ENCODE measurements at places on chromosomes 4 and X.

- DNase-seq: no peak
These were observed 263.7 kb downstream of the IL1RAPL1 start for GRCh38 chrX:28850955-28851354.

GRCh38 chrX:17638731-17639130 is 98.6 kb upstream of the SCML1 start:
- no peak for DNase-seq

DNA sequence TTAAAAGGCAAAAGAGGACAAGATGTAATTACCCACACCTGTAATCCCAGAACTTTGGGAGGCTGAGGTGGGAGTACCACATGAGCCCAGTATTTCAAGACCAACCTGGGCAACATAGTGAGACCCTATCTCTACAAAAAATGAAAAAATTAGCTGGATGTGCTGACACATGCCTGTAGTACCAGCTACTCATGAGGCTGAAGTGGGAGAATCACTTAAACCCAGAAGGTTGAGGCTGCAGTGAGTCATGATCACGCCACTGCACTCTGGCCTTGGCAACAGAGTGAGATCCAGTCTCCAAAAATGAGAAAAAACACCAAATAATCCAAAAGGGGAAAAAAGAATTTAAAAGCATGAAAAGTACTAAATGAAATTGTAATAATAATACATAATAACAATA is 30.8 kb downstream of the NR0B1 start:
- no peak for DNase-seq

DNA sequence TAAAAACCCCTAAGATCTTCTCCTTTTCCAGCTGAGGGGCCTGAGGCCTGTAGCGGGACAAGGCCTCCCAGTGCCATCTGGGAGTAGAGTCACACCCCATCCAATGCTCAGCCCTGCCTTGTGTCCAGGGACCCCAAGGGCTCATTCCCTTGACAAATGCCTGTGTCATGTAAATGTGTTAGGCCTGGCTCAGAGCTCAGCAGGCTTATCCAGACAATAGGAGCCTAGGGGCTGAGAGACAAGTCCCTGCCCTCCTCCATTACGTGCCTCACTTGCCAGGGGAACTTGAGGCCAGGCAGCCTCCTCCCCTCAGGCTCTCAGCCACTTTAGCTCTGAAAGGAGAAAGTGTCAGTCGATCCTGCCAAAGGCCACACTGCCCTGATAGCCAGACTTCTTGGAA is 166.8 kb upstream of the MAMLD1 start:
- no peak for DNase-seq

DNA sequence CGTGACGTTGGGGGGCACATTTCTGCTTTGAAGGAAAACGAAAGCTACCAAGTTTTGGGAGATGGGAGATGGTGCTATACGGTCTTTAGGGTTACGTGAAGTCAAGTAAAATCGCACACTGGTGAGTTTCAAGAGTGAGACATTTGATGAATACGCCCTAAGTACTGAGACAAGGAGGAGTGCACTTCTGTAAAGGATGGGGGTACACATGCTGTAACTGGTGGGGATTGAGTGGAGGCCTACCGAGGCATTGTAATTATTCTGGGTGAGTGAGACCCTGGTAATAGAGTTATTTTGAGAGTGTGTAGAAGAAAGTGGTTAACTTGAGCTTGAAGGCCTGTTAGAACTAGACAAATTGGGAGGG is 536 bp downstream of the SH3BGRL start:
- no peak for DNase-seq

DNA sequence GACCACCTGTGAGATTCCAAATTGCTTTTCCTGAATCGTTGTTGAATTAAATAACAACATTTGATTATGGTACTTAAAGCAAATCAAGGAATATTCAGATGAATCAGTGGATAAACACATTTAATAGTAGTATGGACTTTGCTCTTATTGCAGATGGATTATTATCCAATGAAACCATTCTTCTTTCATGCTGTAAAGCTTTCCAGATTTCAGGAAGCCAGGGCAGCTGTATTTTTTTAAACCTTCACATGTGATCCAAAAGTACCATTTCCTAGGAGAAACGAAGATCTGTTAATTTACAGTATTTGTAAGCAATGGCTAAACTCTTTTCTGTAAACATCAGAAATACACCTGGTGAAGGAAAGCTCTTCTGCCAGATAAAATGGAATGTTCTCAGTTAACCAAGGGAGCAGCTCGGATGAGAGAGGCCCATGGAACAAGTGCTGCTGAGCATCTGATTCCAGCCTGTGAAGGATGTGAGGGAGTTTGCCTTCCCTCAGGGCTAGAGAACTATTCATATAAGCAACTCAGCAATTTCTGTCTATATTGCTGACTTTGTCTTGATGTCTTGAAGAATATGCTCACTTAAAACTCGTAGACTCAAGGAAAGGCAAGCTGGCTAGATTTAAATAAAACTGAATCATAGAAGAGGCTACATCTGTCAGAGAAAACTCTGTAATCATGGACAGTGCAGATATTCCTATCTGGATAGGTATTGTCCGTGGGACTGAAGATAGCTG is 94.4 kb upstream of the LIMCH1 start:
- no peak for DNase-seq

GRCh38 chr4:61129971-61130370 is 70.2 kb upstream of the ADGRL3 start:
- DNase-seq: no peak

DNA sequence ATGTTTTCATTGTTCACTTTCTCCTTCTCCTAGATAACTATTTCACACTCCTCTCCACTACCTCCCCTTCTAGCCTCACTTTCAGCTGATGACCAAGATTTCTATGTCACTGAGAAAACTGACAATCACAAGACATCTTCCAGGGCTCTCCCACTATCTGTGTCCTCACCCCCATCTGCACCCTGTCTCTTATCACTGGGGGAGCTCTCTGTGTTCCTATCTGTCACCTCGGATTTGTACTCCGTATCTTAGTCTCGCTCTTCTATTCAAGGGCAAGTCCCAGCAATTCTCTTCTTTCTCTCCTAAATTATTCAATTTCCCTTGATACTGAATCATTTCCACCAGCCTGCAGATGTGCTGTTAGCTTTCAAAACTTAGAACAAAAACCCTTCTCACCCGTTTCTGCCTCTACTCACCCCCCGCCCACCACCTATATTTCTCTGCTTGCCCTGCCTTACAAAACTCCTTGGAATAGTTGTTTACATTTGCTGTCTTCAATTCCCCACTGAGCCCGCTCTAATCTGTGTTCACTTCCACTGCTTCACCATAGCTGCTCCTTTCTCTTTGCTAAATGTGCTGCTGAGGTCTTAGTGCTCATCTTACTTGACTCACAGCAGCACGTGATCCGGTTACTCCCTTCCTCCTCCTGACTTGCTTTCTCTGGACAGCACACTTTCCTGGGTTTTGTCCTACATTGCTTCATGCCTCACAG is 293.2 kb downstream of the UNC5C start:
- DNase-seq: no peak

GRCh38 chr4:20026456-20026855 is 225.2 kb upstream of the SLIT2 start:
- no peak for DNase-seq

DNA sequence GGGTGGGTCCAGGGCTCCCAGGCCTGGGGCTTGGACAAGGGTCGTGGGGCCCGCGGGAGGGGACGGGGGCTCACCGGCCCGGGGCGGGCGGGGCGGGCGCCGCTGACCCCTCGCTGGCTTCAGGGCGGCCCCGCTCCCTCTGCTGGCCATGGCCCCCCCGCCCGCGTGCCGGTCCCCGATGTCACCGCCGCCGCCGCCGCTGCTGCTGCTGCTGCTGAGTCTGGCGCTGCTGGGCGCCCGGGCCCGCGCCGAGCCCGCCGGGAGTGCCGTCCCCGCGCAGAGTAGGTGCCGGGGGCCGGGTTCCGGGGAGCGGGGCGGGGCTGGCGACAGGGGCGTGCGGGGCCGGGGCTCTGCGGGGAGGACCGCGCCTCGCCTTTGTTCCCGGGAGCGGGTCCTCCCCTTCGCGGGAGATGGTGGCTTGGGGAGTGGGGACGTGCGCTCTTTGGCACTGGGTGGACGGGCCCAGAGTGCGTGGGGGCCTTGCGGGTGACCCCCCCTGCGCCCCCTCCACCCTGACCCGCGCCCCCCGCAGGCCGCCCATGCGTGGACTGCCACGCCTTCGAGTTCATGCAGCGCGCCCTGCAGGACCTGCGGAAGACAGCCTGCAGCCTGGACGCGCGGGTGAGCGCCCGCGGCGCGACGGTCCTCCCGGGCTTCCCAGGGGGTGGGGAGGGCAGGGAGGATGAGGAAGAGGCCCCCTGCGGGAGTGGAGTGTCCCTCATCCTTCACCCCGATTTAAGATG is 16.8 kb upstream of the NAT8L start:
- DNase-seq: no peak

DNA sequence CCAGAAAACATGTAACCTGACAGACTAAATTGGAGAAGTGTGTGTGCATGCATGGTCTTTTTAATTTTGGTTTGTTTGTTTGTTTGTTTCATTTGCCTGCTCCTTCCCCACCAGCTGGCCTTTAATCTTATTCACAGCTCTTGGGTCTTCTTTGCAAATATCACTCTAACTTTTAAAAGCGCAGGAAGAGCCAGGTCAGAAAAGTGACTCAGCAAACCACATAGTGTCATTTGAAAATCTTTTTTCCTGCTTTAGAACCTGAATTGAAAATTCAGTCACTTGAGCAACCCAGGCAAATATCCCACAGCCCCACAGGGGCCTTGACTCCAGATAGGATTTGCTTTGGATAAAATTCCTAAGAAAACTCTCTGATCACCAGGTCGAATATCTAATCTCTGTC is 4.6 kb downstream of the TMEM255A start:
- DNase-seq: no peak

DNA sequence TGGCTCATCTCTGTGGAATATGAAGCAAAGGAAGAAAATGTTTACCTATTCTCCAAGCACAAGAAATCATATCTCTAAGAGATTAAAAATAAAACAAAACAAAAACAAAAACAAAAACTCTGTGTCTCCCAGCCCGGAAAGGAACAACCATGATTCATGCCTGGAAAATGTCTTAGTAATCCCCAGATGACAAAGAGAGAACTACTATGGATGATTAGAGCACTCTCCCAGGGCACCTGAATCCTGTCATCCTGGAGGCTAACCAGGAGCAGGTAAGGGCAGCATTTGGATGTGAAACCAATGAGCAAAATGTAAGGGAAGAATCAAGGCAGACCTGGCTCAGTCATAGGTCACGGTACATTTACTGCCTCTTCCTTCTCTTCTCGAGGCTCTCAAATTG is 1.7 kb upstream of the AKAP4 start:
- no peak for DNase-seq

- no peak for DNase-seq
These were observed 13.6 kb downstream of the UNC5C start for GRCh38 chr4:95535180-95535579.

GRCh38 chr4:36165631-36166005 is 78.7 kb downstream of the ARAP2 start:
- no peak for DNase-seq

DNA sequence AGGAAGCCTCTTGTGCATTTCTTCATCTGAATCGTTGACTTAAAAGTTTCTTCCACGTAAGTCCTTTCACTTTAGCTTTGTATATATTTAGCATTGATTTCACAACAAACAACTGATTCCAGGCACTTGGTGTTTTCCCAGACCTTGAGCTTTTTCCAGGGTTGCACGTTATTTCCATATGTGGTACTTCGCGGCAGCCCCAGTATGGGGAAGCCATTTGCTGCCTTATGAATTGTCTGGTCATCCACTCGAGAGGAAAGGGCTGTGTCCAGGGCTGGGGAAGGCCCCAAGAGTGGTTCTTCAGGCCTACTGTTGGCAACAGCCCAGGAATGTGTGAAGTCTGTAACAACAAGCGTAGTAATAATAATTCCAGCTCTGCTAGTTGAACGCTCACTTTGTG is 2.8 kb upstream of the TLR8 start:
- no peak for DNase-seq

GRCh38 chr4:13881892-13882291 is 254.4 kb upstream of the BOD1L1 start:
- DNase-seq: no peak

GRCh38 chrX:32530802-32531403 is 680.4 kb downstream of the DMD start:
- no peak for DNase-seq

GRCh38 chr4:148730766-148731165 is 288.6 kb upstream of the NR3C2 start:
- DNase-seq: no peak

DNA sequence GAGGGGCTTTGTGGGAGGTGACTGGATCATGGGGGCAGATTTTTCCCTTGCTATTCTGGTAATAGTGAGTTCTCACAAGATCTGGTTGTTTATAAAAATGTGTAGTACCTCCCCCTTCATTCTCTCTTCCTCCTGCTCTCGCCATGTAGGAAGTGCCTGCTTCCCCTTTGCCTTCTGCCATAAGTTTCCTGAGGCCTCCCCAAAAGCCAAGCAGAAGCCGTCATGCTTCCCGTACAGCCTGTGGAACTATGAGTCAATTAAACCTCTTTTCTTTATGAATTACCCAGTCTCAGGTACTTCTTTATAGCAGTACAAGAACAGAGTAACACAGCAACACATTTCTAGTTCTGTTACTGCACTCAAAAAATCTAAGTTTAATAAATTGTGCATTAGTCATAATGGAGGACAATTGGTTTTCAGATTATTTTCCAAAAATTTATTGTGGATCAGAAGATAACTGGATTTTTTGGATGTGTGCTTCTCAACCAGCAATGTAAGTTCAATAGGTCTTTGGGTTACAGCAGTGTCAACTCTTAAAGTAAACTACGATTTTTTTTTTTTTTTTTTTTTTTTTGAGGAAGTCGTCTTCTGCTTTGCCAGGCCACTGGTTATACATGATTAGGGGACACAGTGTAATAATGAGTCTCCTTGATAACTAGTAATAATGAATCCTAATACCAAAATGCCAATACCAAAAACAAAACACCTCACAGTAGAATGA is 69.9 kb downstream of the CHIC2 start:
- no peak for DNase-seq

- DNase-seq: no peak
These were observed 124.2 kb upstream of the EOLA2 start for GRCh38 chrX:150062292-150063137.

DNA sequence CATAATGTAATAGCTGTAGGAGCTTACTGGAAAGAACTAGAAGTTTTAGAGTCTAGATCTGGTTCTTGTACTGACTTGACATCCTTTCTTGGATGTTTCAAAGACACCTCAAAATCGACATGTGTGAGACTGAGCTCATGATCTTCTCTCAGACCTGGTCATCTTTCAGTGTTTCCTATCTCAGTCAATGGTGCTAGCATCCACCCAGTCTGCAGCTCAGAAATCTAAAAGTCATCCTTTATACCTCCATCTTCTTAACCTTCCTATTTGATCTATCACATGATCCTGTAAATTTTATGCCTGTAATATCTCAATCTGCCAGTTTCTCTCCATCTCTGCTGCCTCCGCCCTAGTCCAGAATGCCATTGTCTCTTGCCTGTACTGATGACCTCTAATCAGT is 301.9 kb upstream of the PITX2 start:
- DNase-seq: no peak

- no peak for DNase-seq
These were observed 73.0 kb downstream of the TMEM165 start for GRCh38 chr4:55468724-55469123.

- no peak for DNase-seq
These were observed 24.0 kb upstream of the DRP2 start for GRCh38 chrX:101195442-101196173.

- DNase-seq: no peak
These were observed 289.8 kb downstream of the ADGRL3 start for GRCh38 chr4:61489927-61490326.

- DNase-seq: no peak
These were observed 235.9 kb downstream of the OR13H1 start for GRCh38 chrX:131779741-131780140.

GRCh38 chr4:100189820-100190642 is at the start of gene DDIT4L:
DDIT4L (minus strand) TSS chr4:100190468; CDS start chr4:100189983, 485 bp downstream.
- DNase-seq: no peak

GRCh38 chr4:25937801-25938200 is 23.8 kb downstream of the SMIM20 start:
- DNase-seq: no peak
